ENCODE measurements at places on chromosomes 2 and 18.

DNA sequence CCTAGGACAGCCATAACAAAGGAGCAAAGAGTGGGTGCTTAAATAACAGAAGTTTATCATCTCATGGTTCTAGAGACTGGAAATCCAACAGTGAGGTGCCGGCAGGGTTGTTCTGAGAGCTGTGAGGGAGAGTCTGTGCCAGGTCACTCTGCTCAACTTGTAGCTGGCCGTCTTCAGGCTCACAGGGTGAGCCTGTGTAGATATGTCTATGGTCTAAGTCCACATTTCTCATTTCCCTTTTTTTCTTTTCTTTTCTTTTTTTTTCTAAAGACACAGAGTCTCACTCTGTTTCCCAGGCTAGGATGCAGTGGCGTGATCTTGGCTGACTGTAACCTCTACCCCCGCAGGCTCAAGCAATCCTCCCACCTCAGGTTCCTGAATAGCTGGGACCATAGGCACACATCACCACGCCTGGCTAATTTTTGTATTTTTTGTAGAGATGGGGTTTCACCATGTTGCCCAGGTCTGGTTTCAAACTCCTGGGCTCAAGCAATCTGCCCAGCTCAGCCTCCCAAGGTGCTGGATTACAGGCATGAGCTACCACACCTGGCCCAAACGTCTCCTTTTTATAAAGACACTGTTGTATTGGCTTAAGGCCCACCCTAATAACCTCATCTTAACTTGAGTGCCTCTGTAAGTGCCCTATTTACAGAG, 142.2 kb downstream of the SP3 start:
- DNase-seq = no peak

GRCh38 chr2:33730193-33730592, 131.1 kb upstream of the FAM98A start:
- no peak for DNase-seq

DNA sequence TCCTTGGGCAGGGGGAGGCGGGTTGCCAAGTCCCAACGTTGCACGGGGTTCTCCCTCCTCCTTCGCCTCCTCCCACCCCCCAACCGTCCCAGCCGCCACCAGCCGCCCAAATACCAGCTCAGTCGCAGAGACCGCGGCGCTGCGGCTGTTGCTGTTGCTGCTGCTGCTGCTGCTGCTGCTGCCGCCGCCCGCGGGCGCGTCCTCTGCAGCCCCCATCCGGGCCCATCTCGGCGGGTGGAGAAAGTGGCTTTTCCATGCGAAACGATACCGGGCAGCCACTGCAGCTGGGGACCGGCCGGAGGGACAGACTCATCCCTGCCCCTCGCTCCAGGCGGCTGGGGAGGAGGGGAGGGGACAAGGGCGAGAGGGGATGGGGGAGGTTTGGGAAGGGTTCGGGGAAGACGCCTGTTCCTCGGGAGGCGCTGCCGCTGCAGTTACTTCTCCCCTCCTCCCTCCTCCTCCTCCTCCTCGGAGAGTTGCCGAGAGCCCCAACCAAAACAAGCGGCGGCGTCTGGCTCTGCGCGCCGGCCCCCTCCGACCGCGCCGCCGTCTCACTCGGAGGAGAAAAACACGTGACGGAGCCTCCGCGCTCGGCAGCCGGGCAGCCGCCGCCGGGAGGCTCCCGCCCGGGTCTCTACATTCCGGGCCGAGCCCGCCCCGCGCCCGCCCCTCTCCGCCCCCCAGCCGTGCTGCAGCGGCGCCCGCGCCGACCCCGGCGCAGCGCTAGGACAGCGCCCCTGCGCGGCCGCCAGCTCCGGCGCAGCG, at the start of gene IRS1:
TSS of gene IRS1 (minus strand) at position 610 of the 765 bp plus-strand sequence. CDS start 1,082 bp downstream, outside the sequence.
- DNase-seq = peak; percentile 57

- no peak for DNase-seq
Measured at GRCh38 chr2:64424416-64424987, 29.5 kb upstream of the LGALSL start.

DNA sequence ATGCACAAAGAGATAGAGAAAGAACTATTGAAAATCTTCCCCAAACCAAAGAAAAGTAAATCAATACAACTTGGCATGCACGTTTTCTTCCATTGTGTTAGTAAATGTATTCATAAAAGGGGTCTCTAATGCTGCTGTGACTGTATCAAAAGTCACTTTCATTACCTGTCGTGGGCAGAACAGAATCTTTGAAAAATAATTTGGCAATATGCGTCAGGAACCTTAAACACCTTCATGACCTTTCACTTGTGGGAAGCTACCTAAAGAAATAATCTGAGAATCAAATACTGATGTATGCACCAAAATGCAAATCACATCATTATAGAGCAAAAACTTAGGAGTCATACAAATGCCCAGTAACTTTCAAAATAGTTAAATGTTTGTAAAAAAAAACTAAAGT, 105.3 kb downstream of the ARL4C start:
- DNase-seq = no peak

- no peak for DNase-seq
Measured at GRCh38 chr18:35267809-35268208, 22.2 kb downstream of the ZSCAN30 start.

DNA sequence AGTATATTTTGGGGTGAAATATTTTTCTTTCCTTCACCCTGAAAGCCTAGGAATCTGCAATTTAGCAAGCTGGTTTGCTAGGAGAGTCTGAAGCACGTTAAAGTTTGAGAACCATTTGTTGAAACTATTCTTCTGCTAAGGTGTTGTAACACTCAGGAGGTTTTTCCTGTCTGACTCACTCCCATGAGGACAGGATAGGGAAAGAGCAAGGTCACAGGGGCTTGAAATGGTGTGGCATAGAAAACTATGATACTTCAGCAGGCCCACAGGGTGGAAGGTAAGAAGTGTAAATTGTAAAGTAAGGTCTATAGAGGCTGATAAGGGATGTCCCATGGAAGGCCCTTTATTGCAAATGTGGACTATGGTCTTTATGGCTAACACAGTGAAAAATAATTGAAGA, 177.7 kb upstream of the ZC3H15 start:
- DNase-seq = no peak

- DNase-seq = no peak
Measured at GRCh38 chr18:13811993-13812392, 12.0 kb upstream of the MC5R start.

DNA sequence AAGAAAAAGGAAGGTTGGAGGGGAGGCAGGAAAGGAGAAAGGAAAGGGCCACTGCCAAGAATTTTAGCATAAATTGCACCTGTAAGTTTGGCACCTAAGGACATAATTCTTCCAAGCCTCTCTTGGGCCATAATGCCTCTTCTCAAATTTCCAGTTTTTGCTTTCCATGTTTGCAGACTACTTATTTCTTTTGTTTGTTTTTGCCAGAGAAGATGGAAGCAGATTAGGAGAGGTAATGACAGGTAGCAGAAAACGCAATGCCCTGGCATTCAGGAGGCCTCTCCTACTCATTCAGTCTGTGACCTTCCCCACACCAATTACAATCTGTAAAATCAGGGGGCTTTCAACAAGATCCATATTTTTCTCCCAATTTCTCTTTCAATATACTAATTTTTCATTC, 56.8 kb downstream of the MRPL33 start:
- DNase-seq = no peak

DNA sequence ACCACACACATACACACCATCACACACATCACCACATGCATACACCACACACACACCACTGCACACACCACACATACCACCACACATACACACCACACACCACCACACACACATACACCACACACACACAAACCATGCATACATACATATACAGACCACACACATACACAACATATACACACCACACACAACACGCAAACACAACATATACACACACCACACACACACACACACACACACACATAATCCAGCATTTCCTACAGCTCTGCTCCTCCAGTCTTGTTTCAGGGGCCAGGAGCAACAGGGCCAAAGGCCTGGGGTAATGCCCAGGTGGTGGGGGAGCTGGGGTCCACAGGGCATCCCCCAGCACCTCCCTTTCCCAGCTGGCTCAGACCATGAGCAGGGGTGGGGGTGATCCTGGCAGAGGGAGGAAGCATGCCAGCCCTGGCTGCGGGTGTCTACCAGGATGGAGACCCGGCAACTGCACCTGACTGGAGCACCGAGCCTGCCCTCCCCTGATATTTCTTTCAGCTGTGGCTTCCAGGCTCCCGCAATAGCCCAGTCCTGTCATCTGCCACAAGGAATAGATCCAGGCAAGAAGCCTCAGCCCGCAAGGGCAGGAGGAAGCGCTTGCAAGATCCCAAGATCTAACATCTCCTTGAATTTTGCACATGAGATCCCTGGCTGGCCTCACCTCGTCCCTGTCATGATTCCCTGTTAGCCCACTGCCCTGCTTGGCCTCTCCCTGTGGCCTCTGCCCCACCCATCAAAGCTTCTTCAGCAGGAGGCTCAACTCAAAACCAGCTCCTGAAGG, 196.9 kb downstream of the TNS1 start:
- no peak for DNase-seq

DNA sequence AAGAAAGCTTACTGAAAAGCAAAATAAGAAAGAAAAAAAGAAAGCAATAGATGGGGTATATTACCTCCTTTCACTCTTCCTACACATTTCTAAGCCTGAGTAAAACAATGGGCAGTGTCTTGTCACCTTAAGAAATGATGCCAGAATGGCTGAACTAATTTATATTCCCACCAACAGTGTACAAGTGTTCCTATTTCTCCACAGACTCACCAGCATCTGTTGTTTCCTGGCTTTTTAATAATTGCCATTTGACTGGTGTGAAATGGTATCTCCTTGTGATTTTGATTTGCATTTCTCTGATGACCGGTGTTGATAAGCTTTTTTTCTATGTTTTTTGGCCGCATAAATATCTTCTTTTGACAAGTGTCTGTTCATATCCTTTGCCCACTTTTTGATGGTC, 98.4 kb downstream of the SPHKAP start:
- DNase-seq = no peak

DNA sequence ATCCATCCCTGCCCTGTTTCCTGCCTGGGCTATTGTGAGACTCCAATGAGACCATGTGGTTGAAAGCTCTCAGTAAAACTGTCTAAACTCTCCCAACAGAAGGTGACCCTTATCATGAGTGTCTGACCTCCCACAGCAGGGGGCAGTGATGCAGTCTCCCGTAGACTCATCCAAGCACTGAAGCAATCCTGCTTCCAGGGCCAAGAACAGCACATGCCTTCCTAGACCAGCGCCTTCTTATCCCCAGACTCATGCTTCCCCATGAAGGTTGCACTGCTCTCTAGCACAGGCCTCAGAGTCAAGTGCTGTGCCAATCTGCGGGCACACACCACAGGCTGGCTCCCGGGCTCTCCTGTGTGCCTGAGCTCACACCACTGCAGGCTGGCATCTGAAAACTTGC, 112.3 kb downstream of the TNS1 start:
- no peak for DNase-seq

DNA sequence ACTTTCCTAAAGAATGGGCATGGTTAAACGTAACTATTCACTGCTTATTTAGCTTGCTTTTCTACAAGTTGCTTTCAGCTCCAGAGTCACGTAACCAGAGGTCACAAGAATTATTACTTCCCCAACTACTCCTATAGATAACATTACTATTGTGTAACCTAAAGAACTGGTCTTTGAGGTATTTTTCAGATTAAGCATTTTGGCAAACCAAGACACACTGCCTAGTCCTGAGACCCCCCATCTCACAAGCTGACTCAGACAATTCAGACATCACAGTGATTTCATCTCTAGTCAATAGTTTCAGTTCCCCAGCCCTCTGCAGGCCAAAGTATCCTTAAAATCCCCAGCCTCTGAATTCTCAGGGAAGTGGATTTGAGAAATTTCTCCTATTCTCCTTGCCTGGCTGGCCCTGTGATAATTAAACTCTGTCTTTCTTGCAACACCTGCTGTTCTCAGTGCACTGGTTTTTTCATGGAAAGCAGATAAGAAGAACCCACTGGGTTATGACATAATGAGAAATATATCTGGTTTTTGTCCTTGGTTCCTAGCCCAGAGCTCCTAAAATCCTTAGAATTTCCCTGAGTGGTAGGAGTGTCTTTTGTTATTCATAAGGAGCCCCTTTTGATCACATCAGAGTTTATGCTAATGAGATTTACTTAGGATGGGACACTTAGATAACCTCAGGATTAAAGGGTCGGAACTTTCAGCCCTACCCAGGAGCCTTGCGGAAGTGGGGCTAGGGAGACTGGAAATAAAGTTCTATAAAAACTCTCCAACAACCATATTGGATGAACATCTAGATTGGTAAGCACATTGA, 1310.8 kb upstream of the CHAC2 start:
- no peak for DNase-seq

GRCh38 chr2:37582481-37583220, 88.8 kb downstream of the CDC42EP3 start:
- peak; percentile 75 for DNase-seq

- DNase-seq = no peak
Measured at GRCh38 chr2:4782647-4783046, 909.5 kb upstream of the SOX11 start.

- DNase-seq = no peak
Measured at GRCh38 chr18:26335156-26335555, 108.9 kb downstream of the TAF4B start.

DNA sequence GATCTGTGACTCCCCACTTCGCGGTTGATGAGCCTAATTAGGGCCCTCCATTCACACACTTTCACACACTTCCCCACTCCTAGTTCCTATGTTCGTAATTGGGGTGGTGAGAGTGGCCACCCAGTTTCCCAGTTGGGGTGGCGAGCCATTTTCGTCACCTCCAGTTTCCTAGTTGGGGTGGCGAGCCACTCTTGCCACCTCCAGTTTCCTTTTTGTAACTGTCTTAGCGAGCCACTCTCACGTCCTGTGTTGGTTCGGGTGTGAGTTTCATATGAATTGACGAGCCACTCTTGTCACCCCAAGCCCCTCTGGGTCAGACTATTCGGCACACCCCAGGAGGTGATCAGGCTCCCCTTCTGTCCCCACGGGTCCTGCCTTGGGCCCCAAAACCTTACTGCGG, 14.0 kb downstream of the CYP20A1 start:
- DNase-seq = no peak

- DNase-seq = no peak
Measured at GRCh38 chr2:113021312-113021711, 16.1 kb downstream of the IL36A start.

- DNase-seq = no peak
Measured at GRCh38 chr2:49050265-49050664, 104.0 kb downstream of the FSHR start.

GRCh38 chr2:75586971-75587370, 26.2 kb upstream of the EVA1A start:
- DNase-seq = peak; percentile 50

All from NCI-H446 treated with DMSO at 0.1 percent for 48 hours (cell line).